ENCODE measurements at places on chromosomes 5 and 9.

DNA sequence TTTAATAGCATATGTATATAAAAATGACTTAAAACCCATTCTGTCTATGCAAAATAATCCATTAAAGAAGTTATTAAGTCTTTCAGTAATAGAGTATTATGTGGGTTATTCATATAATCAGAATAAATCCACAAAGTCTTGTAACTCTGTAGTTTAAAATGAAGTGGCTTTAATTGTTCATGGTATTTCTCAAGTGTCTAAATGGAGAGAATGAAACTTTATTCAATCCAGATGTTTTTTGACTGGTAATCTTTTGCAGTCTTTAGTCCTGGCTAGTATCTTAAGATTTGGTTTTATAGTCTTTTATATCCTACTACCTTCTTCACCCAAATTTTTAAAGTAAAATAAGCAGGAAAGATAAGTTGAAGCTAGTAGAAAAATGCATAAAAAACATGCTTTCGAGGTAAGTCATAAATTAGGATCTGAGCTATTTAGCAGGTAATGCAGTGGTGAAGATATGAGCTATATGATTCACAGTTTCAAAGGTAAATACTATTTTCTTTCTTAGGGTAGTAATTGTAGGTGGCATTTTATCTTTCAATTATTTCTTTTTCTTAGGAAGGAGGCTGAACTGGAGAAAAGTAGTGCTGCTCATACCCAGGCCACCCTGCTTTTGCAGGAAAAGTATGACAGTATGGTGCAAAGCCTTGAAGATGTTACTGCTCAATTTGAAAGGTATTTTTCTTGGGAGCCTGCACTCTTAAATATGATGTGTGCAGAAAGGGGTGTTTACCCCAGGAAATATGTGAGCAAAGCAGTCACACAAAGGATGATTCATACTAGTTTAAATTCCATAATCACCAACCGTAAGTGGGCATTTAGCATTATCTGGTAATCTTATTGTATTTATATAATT lies 17.9 kb downstream of the HMMR start:
- no peaks in the 10 kb centered on the region for H3K27me3 ChIP-seq
- no peak overlapping the region for H3K4me3 ChIP-seq
- H3K36me3 ChIP-seq, result no peaks in the 10 kb centered on the region
- H3K27ac ChIP-seq, result no peak overlapping the region
- no peaks in the 10 kb centered on the region for H3K4me1 ChIP-seq

DNA sequence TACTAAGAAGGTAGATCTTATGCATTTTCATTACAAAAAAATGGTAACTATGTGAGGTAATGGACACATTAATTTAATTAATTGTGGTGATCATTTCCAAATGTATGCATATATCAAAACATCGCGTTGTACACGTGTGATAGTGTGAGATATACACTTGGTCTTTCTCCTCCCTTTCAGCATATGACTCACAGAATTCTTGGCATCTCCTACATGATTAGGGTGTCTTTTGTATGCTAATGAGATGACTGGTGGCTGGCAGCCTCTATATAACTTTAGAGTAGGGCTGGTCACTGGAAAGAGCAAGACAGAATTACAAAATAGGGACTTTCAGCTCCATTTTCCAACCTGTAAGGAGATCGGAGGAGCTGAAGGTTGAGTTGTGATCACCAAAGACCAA lies 1167.6 kb downstream of the CDH12 start:
- peaks cover 17% of the 10 kb centered on the region for H3K4me1 ChIP-seq
- H3K27ac ChIP-seq, result no peak overlapping the region
- no peak for DNase-seq
- H3K36me3 ChIP-seq, result no peaks in the 10 kb centered on the region

- no peaks in the 10 kb centered on the region for H3K27me3 ChIP-seq
- no peaks in the 10 kb centered on the region for H3K36me3 ChIP-seq
- no peaks in the 10 kb centered on the region for H3K4me1 ChIP-seq
- DNase-seq, result no peak
- H3K27ac ChIP-seq, result no peak overlapping the region
These were observed 33.4 kb upstream of the TNFAIP8 start for GRCh38 chr5:119322312-119322947.

DNA sequence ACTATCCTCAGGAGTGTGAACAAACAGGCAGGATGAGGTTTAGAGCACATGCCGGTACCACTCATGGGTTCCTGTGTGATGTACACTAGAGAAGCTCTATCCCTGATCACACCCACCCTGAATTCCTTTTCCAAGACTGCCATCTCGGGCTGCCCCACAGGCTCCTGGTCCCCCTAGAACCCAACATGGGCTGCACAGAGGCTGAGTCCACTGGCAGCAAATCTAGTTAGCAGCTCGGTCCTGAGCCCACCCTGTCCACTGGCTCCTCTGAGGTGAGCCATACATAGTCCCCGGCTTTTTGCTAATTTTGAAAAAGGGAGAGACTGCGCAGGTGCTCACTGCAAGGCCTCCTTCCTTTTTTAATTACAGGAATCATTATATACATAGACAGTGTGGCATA lies 227.0 kb downstream of the FSTL4 start:
- no peak for DNase-seq
- H3K27me3 ChIP-seq, result no peaks in the 10 kb centered on the region
- no peaks in the 10 kb centered on the region for H3K36me3 ChIP-seq
- H3K4me1 ChIP-seq, result no peaks in the 10 kb centered on the region
- no peak overlapping the region for H3K4me3 ChIP-seq
- H3K27ac ChIP-seq, result no peak overlapping the region

DNA sequence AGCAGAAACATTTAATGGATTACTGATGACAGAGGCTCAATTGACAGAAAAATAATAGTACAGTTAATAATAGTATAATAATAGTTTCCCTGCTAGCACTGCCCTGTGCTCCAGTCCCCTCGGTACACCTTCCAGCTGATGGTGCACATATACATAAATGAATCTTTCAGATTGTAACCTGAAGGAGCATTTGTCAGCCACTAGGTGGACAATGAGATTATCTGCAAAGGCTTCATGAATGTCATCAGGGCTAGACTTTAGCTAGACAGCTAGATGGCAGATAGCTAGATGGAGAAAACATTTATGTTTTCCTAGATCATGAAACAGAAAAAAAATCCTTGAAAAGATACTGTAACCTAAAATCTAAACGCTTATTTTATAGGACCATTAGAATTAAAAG lies 304.4 kb upstream of the SMC2 start:
- no peak overlapping the region for H3K4me3 ChIP-seq
- no peak overlapping the region for H3K27ac ChIP-seq
- no peak for DNase-seq
- H3K36me3 ChIP-seq, result no peaks in the 10 kb centered on the region
- no peaks in the 10 kb centered on the region for H3K4me1 ChIP-seq

- no peak overlapping the region for H3K27ac ChIP-seq
- no peaks in the 10 kb centered on the region for H3K36me3 ChIP-seq
- no peak overlapping the region for H3K4me3 ChIP-seq
- no peaks in the 10 kb centered on the region for H3K4me1 ChIP-seq
These were observed 51.3 kb upstream of the RGMB start for GRCh38 chr5:98722188-98722587.

DNA sequence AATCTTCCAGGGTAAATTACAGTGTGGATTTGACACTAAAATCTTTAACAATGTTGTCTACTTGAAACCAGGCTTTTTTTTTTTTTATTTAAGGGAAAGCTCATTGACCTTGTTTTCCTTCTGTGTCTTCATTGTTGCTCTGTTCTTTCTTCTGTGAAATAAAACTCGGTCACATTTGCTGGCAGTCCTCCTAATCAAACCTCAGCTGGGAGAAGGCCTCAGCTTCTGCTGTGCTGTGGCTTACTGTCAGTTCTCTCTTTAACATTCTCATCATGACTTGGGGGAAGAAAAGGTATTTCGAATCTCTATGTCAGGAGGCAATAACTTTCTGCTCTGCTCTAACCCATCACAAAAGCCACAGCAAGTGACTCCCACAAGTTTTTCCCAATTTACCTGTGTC lies 268.9 kb downstream of the ZNF608 start:
- no peak for DNase-seq
- H3K4me3 ChIP-seq, result no peak overlapping the region
- H3K27me3 ChIP-seq, result no peaks in the 10 kb centered on the region
- H3K4me1 ChIP-seq, result no peaks in the 10 kb centered on the region
- H3K27ac ChIP-seq, result no peak overlapping the region

GRCh38 chr5:139284295-139284694 lies 9.2 kb upstream of the MATR3 start:
- DNase-seq, result no peak
- no peaks in the 10 kb centered on the region for H3K36me3 ChIP-seq
- H3K4me1 ChIP-seq, result no peaks in the 10 kb centered on the region
- H3K27ac ChIP-seq, result no peak overlapping the region

- H3K36me3 ChIP-seq, result no peaks in the 10 kb centered on the region
- no peaks in the 10 kb centered on the region for H3K4me1 ChIP-seq
- H3K4me3 ChIP-seq, result peak overlapping the region; percentile 78
- H3K27ac ChIP-seq, result no peak overlapping the region
- DNase-seq, result peak; percentile 84
- H3K27me3 ChIP-seq, result no peaks in the 10 kb centered on the region
These were observed 804 bp downstream of the TTC39B start for GRCh38 chr9:15306068-15306756.

DNA sequence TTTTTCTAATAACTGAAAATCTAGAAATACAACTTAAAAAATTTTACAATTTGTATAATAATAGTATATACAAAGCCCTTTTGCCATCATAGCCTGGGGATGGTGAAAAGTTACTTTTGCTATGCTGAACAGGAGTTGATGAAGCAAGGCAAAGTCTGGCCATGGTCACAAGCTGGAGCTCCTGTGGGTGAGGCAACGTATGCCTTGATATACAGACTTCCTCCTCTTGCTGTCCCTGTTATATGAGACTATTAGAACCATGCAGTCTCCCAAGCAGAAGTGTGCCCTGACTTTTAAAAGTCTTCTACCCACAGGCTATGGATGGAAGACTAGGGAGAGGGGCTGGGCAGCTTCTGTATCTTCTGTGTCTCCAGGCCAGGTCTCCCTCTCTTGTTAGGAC lies 15.7 kb downstream of the FAM151B start:
- no peak for DNase-seq
- H3K4me1 ChIP-seq, result no peaks in the 10 kb centered on the region
- H3K27me3 ChIP-seq, result no peaks in the 10 kb centered on the region
- no peaks in the 10 kb centered on the region for H3K36me3 ChIP-seq

- no peaks in the 10 kb centered on the region for H3K4me1 ChIP-seq
- H3K27ac ChIP-seq, result no peak overlapping the region
- no peak overlapping the region for H3K4me3 ChIP-seq
- no peaks in the 10 kb centered on the region for H3K36me3 ChIP-seq
These were observed 167.8 kb downstream of the COL23A1 start for GRCh38 chr5:178422400-178422775.

- H3K4me3 ChIP-seq, result no peak overlapping the region
- H3K27ac ChIP-seq, result no peak overlapping the region
- DNase-seq, result no peak
These were observed 149.2 kb upstream of the ARRDC3 start for GRCh38 chr5:91532281-91532680.

DNA sequence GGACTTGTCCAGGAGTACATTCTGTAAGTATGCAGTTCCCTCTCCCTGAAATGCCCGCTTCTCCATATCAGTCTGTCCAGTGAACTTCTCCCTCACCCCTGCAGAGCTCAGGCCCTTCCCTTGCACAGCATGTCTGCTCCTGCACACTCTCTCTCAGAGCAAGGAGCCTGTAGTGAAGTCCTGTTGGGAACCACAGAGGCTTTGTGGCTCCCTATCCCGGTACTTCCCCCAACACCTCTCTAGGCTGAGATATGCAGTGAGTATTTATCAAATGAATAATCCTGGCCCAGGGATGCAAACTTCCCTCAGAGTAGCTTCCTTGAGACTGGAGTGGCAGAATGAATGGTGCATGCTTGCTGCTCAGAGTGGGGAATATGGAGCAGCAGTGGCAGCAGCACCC lies 48.8 kb downstream of the POC5 start:
- no peaks in the 10 kb centered on the region for H3K27me3 ChIP-seq
- no peak for DNase-seq
- H3K4me1 ChIP-seq, result peaks cover 27% of the 10 kb centered on the region
- peak overlapping the region; percentile 51 for H3K27ac ChIP-seq
- no peaks in the 10 kb centered on the region for H3K36me3 ChIP-seq

- no peaks in the 10 kb centered on the region for H3K4me1 ChIP-seq
- H3K36me3 ChIP-seq, result peaks cover 32% of the 10 kb centered on the region
- no peak overlapping the region for H3K27ac ChIP-seq
- no peak overlapping the region for H3K4me3 ChIP-seq
- no peaks in the 10 kb centered on the region for H3K27me3 ChIP-seq
These were observed 13.8 kb upstream of the IL13 start for GRCh38 chr5:132644177-132644576.

GRCh38 chr5:137791387-137791786 lies 37.2 kb upstream of the HNRNPA0 start:
- no peak overlapping the region for H3K27ac ChIP-seq
- H3K4me1 ChIP-seq, result no peaks in the 10 kb centered on the region
- H3K36me3 ChIP-seq, result no peaks in the 10 kb centered on the region
- H3K4me3 ChIP-seq, result no peak overlapping the region
- no peak for DNase-seq

Data from adrenal gland (tissue), 19 donors.